ENCODE measurements at places on chromosomes 4 and X. TPM values are rescaled to one million over a fixed set of nuclear protein-coding genes. Genes with fewer than 3 reads are reported as not detected.

DNA sequence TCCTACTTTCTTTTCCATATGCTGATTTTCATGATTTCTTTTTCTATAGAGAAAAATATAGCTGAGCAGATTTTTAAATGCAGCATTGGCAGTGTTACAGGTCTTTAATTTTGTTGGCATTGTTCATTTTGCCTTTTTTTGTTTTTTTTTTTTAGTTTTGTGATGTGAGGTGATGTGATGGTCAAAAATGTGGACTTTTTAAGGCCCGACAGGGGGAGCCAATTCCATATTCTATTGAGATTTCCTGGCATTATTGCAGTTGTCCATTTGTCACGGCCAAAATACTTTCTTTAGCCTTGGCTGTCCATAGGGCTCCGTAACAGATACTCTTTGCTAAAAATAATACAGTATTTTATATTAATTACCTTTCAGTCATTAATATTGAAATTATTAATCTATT lies 47.8 kb downstream of the SLIT2 start:
- DNase-seq = no peak
- H3K27ac ChIP-seq = no peak overlapping the region
- H3K4me3 ChIP-seq = no peak overlapping the region
- no peaks in the 10 kb centered on the region for H3K27me3 ChIP-seq
- H3K36me3 ChIP-seq = no peaks in the 10 kb centered on the region

DNA sequence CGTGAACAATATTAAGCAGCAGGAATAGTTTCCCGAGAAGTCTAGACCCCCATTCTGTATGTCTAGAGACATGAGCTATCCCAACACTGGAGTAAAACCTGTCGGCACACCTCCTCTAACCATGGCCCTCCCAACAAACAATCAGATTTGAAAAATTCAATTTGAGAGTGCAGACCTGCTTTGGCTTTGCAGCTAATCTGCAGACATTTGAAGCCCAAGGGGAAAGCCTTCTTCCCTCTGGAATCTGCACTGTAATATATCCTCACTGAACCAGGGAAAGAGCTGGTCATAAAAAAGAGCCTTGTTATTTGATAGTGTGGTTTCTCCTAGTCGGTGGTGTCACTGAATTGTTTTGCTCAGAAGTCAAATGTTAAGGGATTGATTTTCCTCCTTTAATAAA lies 44.6 kb upstream of the KLHL34 start:
- no peaks in the 10 kb centered on the region for H3K4me1 ChIP-seq
- H3K27ac ChIP-seq = no peak overlapping the region
- DNase-seq = no peak
- no peaks in the 10 kb centered on the region for H3K27me3 ChIP-seq
- no peak overlapping the region for H3K4me3 ChIP-seq

GRCh38 chr4:47519239-47519883 lies 34.3 kb downstream of the ATP10D start:
- no peaks in the 10 kb centered on the region for H3K27me3 ChIP-seq
- DNase-seq = no peak
- H3K27ac ChIP-seq = no peak overlapping the region
- H3K36me3 ChIP-seq = peaks cover 13% of the 10 kb centered on the region
- no peaks in the 10 kb centered on the region for H3K4me1 ChIP-seq

- DNase-seq = peak; percentile 97
- no peaks in the 10 kb centered on the region for H3K27me3 ChIP-seq
- H3K4me1 ChIP-seq = peaks cover 3% of the 10 kb centered on the region
- peak within 1 kb of the TSS; percentile 77 for H3K4me3 ChIP-seq
Observed at GRCh38 chr4:3074078-3074845, at the start of the genes HTT and HTT-AS. HTT (plus strand) TSS chr4:3074681; CDS start chr4:3074826, 145 bp downstream. HTT-AS (minus strand) TSS chr4:3074538.

DNA sequence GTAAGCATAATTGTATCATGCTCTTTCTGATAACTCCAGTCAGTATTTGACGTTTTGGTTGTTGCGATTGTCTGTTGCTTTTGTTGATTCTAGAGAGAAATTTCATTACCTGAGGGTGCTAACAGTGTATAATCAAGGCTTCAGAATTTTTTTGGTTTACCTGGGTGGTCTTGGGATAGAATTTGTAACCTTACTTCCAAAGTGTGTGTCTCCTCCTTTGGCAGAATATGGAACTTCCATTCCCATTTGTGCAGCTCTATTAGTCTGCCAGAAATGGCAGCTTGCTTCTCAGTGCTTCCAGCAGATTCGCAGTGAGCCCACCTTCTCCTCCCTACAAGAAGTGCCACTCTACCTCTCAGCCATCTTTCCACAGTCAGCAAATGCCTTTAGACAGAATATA lies 5.3 kb downstream of the COPS4 start:
- no peak overlapping the region for H3K4me3 ChIP-seq
- H3K36me3 ChIP-seq = no peaks in the 10 kb centered on the region
- peaks cover 35% of the 10 kb centered on the region for H3K4me1 ChIP-seq

DNA sequence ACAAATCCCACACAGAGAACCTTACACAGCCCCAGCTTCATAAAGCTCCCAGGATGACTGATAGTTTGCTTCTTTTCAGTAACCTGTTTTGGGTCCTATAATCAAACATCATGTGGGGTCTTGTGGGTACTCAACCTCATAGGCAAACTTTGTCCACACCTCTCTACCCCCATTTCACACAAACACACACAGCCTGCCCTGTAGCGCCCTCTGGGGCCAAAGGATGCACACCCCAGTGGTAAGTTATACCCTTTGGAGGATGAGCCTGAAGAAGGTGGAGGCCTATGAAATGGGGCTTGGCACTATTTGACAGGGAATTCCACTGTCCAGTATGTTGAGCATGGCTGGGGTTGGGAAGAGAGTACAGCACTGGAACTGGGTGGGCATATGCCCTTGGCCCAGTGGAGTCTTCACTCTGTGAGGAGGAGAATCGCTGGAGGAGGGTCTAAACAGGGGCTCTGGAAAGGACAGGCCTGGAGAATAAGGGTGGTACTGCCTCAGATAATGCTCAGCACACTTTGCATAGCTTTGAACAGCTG lies 30.5 kb upstream of the COL25A1 start:
- DNase-seq = no peak
- H3K27ac ChIP-seq = no peak overlapping the region
- no peaks in the 10 kb centered on the region for H3K27me3 ChIP-seq
- H3K4me1 ChIP-seq = no peaks in the 10 kb centered on the region
- H3K4me3 ChIP-seq = no peak overlapping the region

The NKX6-1 gene
- total RNA-seq = not detected

The FSTL5 gene
- not detected for total RNA-seq

All from heart right ventricle (tissue), 16 donors.